Dermis lymphatic vessel endothelial cell (primary cell): ENCODE measurements at places on chromosomes 11 and 22. TPM values are rescaled to one million over a fixed set of nuclear protein-coding genes. Genes with fewer than 3 reads are reported as not detected.

The MCAM gene
- total RNA-seq = 17.2 and 35.5 TPM in 2 replicates

The IFITM10 gene
- total RNA-seq = 0.52 and 0.98 TPM in 2 replicates

The CTR9 gene
- total RNA-seq = 36.0 and 46.1 TPM in 2 replicates

The LGALS1 gene
- total RNA-seq = 2,994 and 4,027 TPM in 2 replicates

The MIOX gene
- not detected in 2 replicates for total RNA-seq

The OR4D5 gene
- total RNA-seq = not detected in 2 replicates

The ANO1 gene
- total RNA-seq = 0.09 TPM in 1 of 2 replicates, not detected in the other

The TSGA10IP gene
- total RNA-seq = not detected in 2 replicates

The GTSE1 gene
- 1.3 and 1.5 TPM in 2 replicates for total RNA-seq

The OR5A1 gene
- total RNA-seq = under 0.01 TPM in 1 of 2 replicates, not detected in the other

The MRPL23 gene
- total RNA-seq = 4.1 and 65.3 TPM in 2 replicates

The OR4C6 gene
- total RNA-seq = not detected in 2 replicates

The PDXP gene
- total RNA-seq = 4.7 and 6.1 TPM in 2 replicates
